GM12865 (cell line): ENCODE measurements at places on chromosomes 7 and 10.
A peak's percentile ranks its signal among the peaks of the same experiment; 100 is the strongest.

DNA sequence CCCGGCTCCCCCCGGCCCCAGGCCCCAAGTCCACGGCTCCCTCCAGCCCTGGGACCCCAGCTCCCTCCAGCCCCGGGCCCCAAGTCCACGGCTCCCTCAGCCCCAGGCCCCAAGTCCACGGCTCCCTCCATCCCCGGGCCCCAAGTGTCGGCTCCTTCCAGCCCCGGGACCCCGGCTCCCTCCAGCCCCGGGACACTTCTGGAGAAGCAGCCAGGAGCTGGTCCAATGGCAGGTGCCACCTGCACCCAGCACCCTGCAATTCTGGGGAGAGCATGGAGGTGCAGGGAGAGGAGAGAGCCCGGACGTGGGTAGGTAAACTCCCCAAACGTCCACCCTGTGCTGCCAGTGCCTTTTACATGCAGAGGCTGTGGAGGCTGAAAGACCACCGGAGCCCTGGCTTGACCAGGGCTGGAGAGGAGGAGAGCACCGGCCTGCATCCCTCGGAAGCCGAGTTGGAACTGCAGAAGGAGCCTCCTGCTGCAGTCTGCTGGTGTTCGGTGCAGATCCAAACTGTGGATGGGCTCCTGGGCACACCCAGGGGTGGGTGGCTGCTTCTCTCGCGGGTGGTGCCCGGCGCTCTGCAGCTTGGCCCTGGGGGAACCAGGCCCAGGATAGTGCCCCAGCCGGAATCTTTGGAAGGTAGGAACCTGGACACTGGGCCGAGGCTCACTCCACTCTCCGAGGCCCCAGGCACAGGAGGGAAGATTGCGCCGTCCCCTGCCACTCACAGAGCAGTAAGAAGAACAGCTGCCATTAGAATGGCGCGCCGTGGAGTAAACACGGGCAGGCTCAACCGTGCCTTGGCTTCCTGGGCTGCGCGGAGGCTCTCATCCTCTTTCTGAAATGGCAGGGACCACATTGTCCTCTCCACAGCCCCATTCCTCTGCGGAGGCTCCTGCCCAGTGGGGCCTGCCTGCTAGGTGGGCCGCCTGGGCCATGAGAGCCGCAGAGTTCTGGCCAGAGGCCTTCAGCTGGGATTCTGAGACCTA is 14.7 kb downstream of the SHH start:
- DNase-seq, result no peak

- DNase-seq, result no peak
Observed at GRCh38 chr7:28083164-28083997, 97.2 kb downstream of the JAZF1 start.

DNA sequence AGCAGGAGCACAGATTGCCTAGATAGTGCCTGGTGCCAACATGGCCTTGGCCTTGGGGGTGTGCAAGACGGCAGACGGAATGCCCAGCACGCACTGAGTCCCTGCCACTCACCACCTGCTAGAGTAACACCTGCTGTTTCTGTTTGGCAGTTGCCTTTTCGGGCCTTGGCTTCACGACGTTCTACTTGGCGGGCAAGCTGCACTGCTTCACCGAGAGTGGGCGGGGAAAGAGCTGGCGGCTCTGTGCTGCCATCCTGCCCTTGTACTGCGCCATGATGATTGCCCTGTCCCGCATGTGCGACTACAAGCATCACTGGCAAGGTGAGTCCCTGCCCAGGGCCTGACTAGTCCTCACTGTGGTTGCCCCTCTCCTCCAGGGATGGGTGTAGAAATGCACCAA is 118.0 kb downstream of the PLPP4 start:
- DNase-seq, result no peak

DNA sequence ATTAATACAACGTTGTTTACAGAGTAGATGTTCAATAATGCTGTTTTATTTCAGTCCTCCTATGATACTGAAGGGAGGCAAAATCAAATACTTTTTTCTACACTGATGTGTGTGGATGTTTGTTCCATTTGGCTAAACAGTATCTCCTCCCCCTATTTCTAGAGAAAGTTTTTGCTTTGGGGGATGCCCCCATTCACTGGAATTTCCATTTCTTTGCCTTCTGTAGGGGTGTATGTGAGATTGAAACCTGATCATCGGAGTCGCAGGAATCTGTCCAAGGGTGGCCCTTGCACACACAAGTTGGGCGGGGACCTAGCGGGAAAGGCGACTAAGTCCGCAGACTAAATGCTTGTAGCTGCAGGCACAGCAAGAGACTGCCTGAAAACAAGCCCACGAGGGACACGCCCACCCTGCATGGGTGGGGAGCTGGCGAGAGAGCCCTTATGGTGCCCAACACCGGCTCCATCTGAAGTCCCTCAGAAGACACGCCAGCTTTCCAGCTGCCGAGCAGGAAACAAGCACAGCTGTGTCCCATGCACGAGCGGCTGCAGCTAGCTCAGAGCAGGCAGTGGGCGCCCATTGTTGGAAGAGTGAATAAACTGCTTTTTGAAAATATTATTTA is 58.0 kb downstream of the ESYT2 start:
- no peak for DNase-seq

- no peak for DNase-seq
Observed at GRCh38 chr7:157440346-157441022, 103.7 kb downstream of the DNAJB6 start.

DNA sequence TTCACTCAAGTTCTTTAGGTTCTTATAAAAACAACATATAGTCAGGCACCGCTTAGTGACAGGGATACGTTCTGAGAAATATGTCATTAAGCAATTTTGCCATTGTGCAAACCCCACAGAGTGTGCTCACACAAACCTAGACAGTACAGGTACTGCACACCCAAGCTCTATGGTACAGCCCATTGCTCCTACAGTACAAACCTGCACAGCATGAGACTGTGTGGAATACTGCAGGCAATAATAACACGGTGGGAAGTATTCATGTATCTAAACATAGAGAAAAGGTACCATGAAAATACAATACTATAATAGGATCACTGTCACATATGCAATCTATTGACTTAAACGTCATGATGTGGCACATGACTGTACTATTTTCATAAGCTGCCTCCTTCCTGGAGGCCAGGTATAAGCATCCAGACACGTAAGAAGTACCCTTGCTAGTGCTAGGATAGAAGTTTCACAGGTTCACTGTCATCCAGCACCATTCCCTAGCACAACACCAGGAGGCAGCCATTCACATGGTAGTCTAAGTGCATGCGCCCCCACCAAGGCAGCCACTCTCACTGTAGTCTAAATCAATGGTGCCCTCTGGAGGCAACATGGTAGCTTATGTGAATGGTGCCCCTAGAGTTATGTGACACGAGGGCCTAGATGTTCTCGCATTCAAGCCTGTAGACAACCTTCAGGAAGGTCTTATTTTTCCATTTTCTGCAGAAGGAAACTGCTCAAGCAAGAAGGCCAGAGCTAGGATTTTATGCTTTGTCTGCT is 98.5 kb downstream of the ARHGAP22 start:
- peak; percentile 66 for DNase-seq

DNA sequence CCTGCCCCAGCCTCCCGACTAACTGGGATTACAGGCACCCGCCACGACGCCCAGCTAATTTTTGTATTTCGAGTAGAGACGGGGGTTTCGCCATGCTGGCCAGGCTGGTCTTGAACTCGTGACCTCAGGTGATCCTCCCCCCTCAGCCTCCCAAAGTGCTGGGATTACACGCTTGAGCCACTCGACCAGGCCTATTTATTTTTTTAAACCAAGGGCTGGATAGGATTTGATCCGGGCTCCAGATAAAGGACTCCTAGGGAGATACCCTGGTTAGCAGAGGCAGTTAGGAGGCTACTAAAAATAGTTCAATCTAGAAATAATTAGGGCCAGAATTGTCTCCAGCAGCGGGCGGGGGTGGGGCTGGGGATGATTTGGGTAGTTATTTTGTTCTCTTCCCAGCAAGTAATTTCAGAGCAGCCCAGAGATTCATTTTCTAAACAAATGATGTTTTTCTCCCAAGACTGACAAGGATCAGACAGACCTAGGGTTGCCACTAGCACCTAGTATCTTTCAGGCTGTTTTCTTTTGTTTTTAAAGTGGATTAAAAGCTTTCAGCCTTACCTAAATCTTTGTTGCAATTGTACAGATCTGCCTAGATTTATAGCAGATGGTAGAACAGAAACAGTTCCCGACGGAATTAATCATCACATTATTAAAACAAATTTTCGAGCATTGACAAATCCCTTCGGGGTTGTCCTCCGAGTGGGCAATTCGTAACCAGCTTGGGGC is 859 bp upstream of the SMC3 start:
- no peak for DNase-seq

DNA sequence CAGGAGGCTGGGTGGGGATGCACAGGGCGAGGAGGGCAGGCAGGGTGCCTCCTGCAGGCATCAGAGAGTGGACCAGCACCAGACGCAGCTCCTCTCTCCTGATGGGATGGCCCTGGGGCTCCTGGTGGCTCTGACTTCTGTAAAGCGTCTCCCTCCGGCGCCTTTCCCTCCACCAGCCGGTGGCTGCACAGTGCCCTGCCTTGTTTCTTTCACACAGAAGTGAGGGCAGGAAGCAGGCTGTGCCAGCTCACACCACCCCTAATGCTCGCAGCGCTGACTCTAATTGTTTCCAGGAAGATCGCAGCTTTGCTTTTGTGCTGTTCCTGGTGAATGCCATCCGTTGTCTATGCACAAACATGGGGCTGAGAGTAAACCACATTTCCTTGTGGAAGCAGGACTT is 152.3 kb upstream of the LANCL2 start:
- no peak for DNase-seq

- no peak for DNase-seq
Observed at GRCh38 chr7:130425796-130426195, 15.0 kb downstream of the CEP41 start.

DNA sequence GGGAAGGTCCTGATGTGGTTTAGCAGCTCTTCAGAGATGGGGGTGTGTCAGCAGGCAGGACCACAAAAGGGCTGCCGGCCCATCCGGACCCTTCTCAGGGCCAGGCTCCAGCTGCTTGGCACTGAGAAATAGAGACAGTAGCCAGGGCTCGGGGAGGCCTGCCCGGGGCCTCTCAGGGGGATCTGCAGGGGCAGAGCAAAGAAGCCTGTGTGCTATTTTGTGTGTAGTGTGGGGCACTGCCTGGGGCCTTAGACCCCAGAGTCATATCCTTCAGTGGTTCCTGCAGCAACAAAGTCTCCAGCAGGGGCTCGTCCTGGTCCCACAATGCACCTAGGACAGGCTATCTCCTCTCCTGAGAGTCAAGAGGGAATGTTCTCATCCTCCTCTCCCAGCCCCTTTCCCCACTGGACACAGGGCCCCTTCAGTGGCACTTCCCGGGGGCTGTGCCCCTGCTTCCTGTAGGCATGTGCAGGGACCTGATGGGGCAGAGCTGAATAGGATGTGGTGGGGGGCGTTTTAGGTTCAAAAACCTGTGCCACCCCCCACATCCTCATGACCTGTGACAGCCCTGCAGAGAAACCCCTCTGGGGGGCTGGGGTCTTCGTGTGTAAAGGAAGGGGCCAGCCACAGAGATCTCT is 159.5 kb upstream of the RHEB start:
- no peak for DNase-seq

DNA sequence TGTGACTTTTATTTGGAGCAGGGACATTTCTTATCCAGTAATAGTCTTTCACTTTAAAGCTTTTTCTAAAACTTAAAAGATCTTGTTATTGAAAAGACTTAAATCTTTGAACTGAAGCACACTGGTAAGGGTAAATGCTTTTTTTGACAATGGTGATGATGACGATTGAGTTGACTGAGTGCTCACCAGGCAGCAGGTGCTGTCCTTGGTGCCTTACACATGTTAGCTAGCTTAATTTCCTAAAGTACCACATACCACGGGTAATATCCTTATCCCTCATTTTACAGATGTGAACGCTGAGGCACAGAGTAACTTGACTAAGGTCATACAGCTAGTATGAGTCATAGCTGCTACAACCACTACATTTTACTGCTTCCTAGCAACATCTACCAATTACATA is 200.0 kb downstream of the XPNPEP1 start:
- DNase-seq, result no peak

GRCh38 chr10:43854007-43854406 is 205.3 kb upstream of the ZNF32 start:
- DNase-seq, result no peak

DNA sequence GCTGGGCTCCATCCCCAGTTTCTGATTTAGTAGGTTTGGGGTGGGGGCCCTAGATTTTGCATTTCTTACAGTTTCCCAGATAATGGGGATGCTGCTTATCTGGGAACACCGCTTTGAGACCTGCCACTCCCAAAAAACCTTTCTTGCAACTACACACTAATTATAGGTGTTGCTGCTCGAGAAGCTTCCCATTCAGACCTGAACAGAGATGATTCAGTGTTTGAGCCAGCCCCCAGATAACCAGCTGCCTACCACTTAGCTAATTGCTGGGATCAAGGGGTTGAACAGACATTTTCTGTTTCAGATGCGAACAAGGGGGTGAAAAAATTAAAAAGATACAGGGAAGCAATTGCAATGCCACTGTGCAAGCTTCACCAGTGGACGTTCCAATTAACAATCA is 448.5 kb downstream of the KCNMA1 start:
- DNase-seq, result no peak

GRCh38 chr10:88544140-88544870 is 38.8 kb downstream of the RNLS start:
- DNase-seq, result peak; percentile 21

DNA sequence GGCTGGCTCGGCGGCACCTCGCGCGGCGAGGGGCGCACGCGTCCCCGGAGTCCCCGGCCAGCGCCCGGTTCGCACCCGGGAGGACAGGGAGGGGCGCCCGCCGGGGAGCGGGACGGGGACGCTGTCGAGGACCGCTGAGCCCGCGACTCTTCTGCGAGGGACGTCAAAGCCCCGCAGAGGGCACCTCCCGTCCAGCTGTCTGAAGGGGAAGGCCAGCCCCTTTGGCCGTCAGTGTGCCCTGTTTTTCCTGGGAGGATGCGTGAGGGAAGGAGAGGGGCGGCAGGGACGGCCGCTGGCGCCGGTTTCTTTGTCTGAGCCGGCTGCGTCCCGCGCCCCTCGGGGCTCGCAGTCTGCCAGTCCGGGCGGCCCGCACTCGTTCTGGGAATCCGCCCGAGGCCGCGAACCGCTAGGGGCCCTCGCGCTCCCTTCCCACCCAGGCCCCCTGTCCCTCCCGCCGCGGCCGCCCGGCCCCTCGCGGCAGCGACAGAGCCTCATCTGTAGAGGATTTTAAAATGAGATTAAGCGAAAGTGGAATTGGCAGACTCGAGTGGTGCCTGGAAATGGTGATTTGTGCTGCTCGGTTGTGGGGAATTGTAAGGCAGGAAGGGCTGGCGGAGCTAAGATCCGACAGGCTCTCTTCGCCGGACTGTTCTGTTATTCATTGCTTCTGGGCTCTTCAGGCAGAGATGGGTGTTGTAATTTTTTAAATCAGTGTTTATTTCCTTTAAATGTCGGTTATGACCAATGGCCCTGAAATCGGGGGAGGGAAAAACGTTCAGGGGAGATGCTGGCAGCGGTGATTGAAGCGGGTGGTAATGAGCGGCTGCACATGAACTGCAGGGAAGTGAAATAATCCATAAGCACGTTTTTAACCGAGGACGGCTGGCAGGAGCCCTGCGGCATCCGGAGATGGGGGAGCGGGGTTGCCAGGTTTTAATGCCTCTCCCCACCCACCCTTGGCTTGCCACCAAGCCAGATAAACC is 618 bp upstream of the RELN start:
- DNase-seq, result peak; percentile 6
